ENCODE measurements at places on chromosomes 7 and 10.

DNA sequence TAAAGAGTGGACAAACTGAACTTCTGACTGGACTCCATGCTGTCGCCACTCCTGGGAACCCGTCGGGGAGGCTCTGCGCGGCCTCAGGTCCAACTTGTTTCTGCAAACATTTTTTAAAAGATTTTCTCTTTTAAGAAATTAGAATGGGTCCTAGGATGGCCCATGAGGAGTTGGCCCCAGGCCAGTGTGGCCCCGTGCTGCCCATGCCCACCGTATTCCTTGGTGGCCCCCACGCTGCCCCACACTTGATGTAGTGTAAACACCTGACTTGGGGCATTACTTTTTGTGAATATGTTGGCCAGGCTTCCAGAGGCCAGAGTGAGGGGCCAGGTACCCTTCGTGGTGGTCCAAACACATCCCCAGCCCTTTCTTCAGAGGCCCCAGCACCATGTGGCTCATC, 19.3 kb downstream of the ZNF316 start:
- no peak for DNase-seq

GRCh38 chr7:151125470-151125845, 39.2 kb downstream of the AGAP3 start:
- DNase-seq: no peak

- DNase-seq: no peak
These were observed 68.0 kb upstream of the NRP1 start for GRCh38 chr10:33402220-33403073.

- no peak for DNase-seq
These were observed 15.4 kb upstream of the VDAC2 start for GRCh38 chr10:75195035-75195763.

DNA sequence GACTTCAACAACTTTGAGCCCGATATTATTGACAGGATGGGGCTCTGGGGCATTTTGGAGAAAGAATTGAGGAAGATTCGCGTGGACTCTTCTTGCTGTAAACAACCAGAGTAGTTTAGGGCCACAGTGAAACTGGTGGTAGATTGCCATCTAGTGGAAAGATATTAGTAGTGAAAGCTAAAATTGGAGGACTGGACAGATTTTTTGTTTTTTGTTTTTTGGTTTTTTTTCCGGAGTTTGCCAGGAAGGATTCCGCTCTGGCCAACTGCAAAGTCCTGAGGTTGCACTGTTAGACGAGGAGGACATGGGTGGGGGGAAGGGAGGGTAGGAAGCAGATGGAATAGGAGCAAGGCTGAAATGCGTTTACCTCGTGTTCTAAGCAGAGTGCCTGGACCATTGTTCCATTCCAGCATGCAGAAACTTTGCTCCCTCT, 11.7 kb downstream of the NOBOX start:
- peak; percentile 9 for DNase-seq

DNA sequence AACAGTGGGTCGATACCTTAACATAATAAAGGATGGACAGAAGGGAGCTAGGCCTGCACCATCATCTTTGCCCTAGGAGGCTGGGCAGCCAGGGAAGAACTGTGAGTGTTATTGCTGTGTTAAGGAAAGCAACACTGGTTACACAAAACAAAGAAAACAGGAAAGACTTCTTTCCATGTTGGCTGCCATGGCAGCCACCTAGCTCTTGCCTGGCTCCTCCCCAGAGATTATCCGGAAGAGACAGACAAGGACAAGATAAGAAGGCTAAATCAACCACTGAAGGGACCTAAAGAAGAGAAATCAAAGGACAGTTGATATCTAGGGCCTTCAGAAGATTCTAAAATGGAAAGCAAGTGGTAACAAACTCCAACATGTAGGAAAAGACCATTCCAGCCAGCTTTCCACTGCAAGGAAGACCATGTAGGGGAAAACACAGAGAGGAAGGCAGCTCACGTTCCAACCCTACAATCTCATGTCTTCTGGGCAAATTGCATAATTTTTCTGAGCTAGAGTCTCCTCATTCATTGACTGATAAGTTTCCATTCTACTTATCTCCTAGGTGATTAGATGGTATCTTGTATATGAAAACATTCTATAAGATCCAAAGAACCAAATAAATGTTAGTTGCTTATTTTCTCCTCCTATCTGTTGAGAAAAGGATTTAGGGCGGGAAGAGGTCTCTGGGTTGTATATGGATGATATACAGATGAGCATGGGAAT, 51.2 kb downstream of the SP8 start:
- no peak for DNase-seq

All from NCI-H2107 (cell line).